ENCODE measurements at places on chromosomes 5 and 9. TPM values are rescaled to one million over a fixed set of nuclear protein-coding genes. Genes with fewer than 3 reads are reported as not detected.

DNA sequence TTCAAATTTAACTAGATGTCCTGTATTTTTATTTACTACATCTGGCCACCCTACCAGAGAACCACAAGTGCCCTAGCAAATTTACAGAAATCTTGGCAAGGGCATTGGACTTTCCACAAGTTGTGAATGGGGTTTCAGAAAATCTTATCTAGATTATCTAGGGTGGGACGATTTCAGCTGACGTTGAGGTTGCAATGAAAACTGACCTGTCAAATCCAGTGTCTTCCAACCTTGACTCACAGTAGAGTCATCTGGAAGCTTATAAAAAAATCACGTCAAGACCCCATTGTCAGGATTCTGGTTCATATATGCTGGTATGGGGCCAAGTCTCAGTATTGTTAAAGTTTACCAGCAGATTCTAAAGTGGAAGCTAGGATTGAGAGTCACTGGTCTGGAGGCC is 109.6 kb upstream of the ACTBL2 start:
- peaks cover 1% of the 10 kb centered on the region for H3K27me3 ChIP-seq
- no peak overlapping the region for H3K4me3 ChIP-seq
- H3K4me1 ChIP-seq: no peaks in the 10 kb centered on the region

- H3K4me1 ChIP-seq: no peaks in the 10 kb centered on the region
- DNase-seq: no peak
- no peaks in the 10 kb centered on the region for H3K36me3 ChIP-seq
- H3K27me3 ChIP-seq: peaks cover 24% of the 10 kb centered on the region
- H3K4me3 ChIP-seq: no peak overlapping the region
Measured at GRCh38 chr5:112625689-112626438, 111.8 kb upstream of the APC start.

GRCh38 chr5:178786859-178787499 is 56.5 kb upstream of the ZNF354A start:
- H3K4me3 ChIP-seq: no peak overlapping the region
- no peak overlapping the region for H3K27ac ChIP-seq
- H3K4me1 ChIP-seq: no peaks in the 10 kb centered on the region
- H3K36me3 ChIP-seq: no peaks in the 10 kb centered on the region
- peaks cover 2% of the 10 kb centered on the region for H3K27me3 ChIP-seq

- no peaks in the 10 kb centered on the region for H3K36me3 ChIP-seq
- peaks cover 3% of the 10 kb centered on the region for H3K27me3 ChIP-seq
- H3K4me1 ChIP-seq: peaks cover 9% of the 10 kb centered on the region
Measured at GRCh38 chr5:135308245-135308644, 90.8 kb downstream of the MACROH2A1 start.

The IL33 gene
- not detected for total RNA-seq

GRCh38 chr5:53041071-53041692 is 52.0 kb downstream of the ITGA2 start:
- H3K27ac ChIP-seq: no peak overlapping the region
- H3K36me3 ChIP-seq: no peaks in the 10 kb centered on the region
- peaks cover 42% of the 10 kb centered on the region for H3K4me1 ChIP-seq

DNA sequence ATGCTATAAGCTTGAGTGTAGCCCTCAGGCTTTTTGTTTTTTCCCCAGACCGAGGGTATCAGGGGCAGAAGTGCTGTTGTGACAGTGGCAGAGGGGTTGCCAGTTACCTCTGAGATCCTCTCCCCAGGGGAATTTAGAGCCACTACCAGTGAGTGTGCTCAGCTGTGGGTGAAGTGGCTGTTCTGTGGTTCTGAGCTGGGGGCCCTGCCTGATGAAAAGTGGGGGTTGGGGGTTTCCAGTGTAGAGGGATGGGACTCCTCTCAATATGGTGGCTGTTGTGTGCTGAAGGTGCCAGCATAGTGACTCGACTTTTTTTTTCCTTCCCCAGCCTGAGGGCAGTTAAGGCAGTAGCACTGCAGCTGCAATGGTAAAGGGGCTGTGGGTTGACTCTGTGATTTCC is 506.7 kb downstream of the TMEM232 start:
- H3K36me3 ChIP-seq: peaks cover 15% of the 10 kb centered on the region
- H3K27me3 ChIP-seq: no peaks in the 10 kb centered on the region
- no peak overlapping the region for H3K27ac ChIP-seq
- DNase-seq: no peak
- no peaks in the 10 kb centered on the region for H3K4me1 ChIP-seq
- H3K4me3 ChIP-seq: no peak overlapping the region

DNA sequence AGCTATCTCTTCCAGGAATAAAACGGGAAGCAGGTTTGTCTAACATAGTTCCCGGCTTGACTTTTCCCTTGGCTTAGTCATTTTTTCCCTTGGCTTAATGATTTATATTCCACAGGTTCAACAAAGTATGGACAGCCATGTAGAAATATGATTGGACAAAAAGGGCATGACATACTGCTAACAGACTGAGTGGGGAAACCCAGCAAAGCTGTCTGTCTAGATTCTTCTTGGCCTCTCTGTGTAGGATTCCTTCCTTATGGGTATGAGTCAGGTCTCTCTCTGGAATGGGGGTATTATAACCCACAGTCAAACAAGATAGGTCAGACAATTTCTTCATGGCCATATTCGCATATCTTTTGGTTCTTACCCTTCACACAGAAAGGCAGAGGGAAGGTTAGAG is 5.7 kb upstream of the MTAP start:
- DNase-seq: no peak
- H3K36me3 ChIP-seq: no peaks in the 10 kb centered on the region
- H3K4me3 ChIP-seq: no peak overlapping the region
- no peak overlapping the region for H3K27ac ChIP-seq
- peaks cover 19% of the 10 kb centered on the region for H3K27me3 ChIP-seq

DNA sequence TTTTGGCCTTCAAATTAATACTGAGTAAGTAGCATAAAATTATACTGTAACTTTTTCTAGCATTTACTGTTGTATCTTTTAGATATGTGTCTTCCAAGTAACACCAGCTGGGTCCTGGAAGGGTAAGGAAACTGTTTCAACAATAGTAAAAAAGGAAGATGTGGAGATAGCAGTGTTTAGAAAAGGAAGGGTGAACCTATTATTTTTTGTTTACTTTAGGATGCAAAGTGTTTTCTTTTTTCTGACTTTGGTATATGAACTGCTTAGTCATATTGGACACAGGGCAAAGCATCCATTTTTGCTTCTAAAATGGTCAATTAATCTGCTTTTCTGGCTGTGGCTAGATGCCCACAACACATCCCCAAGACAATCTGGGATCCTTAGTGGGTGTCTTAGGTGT is 5.3 kb downstream of the PKD2L2 start:
- peaks cover 4% of the 10 kb centered on the region for H3K4me1 ChIP-seq
- H3K36me3 ChIP-seq: no peaks in the 10 kb centered on the region
- no peak for DNase-seq
- no peak overlapping the region for H3K27ac ChIP-seq

- no peak for DNase-seq
- peaks cover 56% of the 10 kb centered on the region for H3K4me1 ChIP-seq
- no peaks in the 10 kb centered on the region for H3K27me3 ChIP-seq
- H3K4me3 ChIP-seq: peak overlapping the region; percentile 62
- peaks cover 25% of the 10 kb centered on the region for H3K36me3 ChIP-seq
Measured at GRCh38 chr5:100890461-100891008, 12.5 kb downstream of the ST8SIA4 start.

GRCh38 chr5:181190711-181191525 is 14.1 kb downstream of the TRIM7 start:
- peak; percentile 72 for DNase-seq
- peaks cover 11% of the 10 kb centered on the region for H3K27me3 ChIP-seq
- peaks cover 14% of the 10 kb centered on the region for H3K36me3 ChIP-seq
- peak overlapping the region; percentile 80 for H3K4me3 ChIP-seq

The INSL4 gene
- total RNA-seq: not detected

The LRRC19 gene
- not detected for total RNA-seq

The GRIA1 gene
- not detected for total RNA-seq

DNA sequence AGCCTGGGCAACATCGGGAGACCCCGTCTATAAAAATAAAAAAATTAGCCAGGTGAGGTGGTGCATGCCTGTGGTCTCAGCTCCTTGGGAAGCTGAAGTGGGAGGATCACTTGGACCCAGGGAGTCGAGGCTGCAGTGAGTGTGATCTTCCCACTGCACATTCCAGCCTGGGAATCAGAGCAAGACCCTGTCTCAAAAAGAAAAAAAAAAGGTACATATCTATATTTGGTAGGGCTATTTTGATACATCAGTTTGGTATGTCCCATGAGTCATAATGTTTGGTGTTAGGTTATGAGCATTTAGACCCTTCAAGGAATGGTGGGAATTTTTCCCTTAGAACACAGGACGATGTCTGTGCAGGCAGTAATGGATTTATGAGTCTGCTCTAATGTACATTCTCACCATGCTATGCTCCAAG is 55.3 kb upstream of the POU4F3 start:
- H3K4me3 ChIP-seq: no peak overlapping the region
- H3K27me3 ChIP-seq: no peaks in the 10 kb centered on the region
- H3K4me1 ChIP-seq: no peaks in the 10 kb centered on the region
- no peak overlapping the region for H3K27ac ChIP-seq
- DNase-seq: no peak

DNA sequence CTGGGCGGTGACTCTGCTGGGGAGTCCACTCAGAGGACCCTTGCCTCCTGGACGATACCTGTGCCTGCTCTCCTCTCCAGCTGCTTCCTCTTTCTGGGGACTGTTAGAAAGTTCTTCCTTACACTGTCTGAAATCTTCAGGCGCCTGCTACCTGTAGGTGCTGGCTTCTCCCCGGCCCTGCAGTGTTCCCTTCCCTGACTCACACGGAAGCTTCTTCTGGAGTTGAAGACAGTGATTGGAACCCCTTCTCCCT is 562 bp downstream of the GSN start:
- H3K36me3 ChIP-seq: no peaks in the 10 kb centered on the region
- H3K4me1 ChIP-seq: peaks cover 13% of the 10 kb centered on the region
- H3K27me3 ChIP-seq: peaks cover 14% of the 10 kb centered on the region
- DNase-seq: no peak
- H3K27ac ChIP-seq: no peak overlapping the region

The ADAMTSL1 gene
- not detected for total RNA-seq

- no peak overlapping the region for H3K27ac ChIP-seq
- no peaks in the 10 kb centered on the region for H3K27me3 ChIP-seq
- peaks cover 9% of the 10 kb centered on the region for H3K4me1 ChIP-seq
- H3K4me3 ChIP-seq: no peak overlapping the region
- DNase-seq: no peak
- H3K36me3 ChIP-seq: no peaks in the 10 kb centered on the region
Measured at GRCh38 chr9:136525207-136525606, 20.6 kb downstream of the NOTCH1 start.

The ITGA2 gene
- 2.3 TPM for total RNA-seq

The CLIC3 gene
- 0.43 TPM for total RNA-seq

- no peaks in the 10 kb centered on the region for H3K27me3 ChIP-seq
- H3K27ac ChIP-seq: peak overlapping the region; percentile 81
- DNase-seq: peak; percentile 14
- peak overlapping the region; percentile 90 for H3K4me3 ChIP-seq
Measured at GRCh38 chr9:15423231-15423985, 732 bp downstream of the SNAPC3 start.
